ENCODE measurements at places on chromosomes 16 and 17.

- no peak for DNase-seq
These were observed 549 bp downstream of the SLC26A11 start for GRCh38 chr17:80220736-80221215.

- no peak for DNase-seq
These were observed 42.0 kb upstream of the ACSF3 start for GRCh38 chr16:89051521-89052166.

DNA sequence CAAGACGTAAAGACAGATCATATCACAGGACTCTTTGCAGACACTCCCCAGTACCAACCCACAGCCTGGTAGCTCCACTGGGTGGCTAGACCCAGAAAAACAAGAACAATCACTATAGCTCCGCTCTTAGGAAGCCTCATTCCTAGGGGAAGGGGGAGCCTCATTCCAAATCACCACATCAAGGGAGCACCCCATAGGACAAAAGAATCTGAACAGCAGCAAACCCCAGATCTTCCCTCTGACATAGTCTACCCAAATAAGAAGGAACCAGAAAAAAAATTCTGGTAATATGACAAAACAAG is 237.8 kb downstream of the CEP112 start:
- no peak for DNase-seq

DNA sequence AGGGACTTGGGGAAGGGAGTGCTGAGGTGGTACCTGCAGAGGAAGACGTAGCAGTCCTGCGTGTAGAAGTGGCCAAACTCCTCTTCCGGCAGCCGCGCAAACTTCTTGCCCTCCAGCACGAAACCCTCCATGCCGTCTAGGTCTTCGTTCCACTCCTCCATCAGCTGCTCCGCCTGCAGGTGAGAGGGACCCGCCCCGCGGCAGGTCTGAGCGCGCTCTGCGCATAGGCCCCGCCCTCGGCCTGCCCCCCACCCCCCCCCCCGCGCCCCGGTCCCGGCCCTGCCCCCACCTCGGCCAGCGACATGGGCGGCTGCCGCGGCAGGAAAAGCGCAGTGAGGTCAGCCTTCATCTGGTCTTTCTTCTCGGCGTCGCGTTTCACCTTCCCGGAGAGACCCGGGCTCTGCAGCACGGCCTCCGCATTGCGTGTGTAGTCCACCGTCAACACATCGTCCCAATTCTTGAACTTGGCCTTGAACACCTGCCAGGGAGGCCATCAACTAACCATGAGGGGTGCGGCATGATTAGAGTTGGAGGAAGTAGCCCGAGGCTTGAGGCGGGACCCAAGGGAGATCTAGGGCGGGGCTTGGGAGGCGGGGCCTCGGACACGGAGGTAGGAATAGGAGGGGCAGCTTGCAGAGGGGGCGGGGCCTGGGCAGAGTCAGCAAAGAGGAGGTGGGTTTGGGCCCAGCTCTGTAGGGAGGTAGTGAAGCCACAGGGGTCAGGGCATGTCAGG is 11.5 kb downstream of the FLII start:
- DNase-seq: no peak

DNA sequence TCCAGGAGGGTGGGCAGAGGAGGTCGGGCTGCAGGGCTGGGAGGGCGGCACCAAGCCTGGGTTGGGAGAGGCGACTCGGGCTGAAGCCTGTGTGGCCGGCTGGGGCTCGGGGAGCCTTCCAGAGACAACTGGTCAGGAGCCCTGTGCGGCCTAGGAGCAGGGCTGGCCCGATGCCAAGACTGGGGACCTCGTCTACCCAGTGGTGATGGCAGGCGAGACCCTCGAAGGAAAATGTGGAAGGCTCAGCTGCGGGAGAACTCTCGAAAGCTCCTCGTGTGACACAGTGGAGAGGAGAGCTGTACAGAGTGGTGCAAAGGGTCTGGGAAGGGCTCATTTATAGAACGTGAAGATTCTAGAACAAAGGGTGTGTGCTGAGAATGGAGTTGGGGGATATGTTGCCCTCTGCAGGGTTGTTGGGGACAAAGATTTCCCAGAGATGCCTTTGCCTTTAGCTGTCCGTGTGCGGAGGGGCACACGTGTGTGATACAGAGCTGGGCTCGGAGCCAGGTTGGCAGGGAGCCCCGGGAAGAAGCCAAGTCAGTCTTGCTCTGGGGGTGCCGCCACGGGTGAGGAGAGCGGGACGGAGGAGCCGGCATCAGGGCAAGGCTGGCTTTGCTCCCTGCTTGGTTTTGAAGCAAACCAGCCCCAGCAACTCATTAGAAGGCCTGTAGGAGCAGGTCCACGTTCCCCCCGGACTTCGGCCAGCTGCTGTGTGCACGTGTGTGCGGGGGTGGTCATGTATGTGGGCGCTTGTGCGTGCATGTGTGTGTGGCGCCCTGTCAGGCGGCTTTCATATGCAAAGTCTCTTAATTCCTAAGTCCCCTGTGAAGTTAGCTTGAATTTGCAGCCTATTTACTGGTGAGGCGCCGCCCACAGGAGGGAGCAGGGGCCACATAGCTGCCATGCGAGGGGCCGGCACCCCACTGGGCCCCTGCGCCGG is 132.4 kb upstream of the CHMP6 start:
- DNase-seq: no peak

DNA sequence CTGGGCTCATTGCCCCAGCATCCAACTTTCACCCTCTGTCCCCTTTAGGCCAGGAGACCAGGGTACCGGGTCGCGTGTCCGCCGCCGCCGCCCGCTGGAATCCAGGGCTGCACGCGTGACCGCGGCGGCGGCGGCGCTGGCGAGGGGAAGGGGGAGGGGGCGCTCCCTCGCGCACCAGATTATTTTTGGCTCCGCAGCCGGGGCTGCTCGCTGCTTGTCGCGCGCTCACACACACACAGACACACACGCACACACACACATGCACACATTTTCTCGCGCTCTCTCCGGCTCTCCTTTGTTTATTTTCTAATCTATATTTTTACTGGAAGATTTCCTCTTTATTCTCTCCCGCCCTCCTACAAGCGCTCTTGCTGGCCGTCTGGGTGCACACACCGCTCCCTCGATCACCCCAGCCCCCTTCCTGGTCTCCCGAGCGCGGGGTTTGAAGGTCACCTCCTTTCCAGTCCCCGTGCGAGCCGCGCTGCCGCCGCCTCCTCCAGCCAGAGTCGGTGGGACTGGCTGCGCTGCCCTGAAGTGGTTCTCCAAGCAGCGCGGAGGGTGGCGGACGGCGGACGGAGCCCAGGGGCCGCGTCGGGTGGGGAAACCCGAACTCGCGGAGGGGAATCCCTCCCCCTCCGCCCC is 921.4 kb upstream of the EEF2KMT start:
- no peak for DNase-seq

GRCh38 chr17:1452836-1453235 is 3.2 kb downstream of the CRK start:
- DNase-seq: no peak

Data from activated CD4-positive, CD25-positive, alpha-beta regulatory T cell (primary cell).